ENCODE measurements at places on chromosomes 11 and 22. TPM values are rescaled to one million over a fixed set of nuclear protein-coding genes. Genes with fewer than 3 reads are reported as not detected.

Gene STK33
- 0.11 TPM for total RNA-seq

Gene PGA5
- not detected for total RNA-seq

Gene KCNK4
- not detected for total RNA-seq

Gene NAALADL1
- total RNA-seq = 11.9 TPM

Gene OR5L1
- not detected for total RNA-seq

Gene CYP2D6
- total RNA-seq = 3.6 TPM

Gene SPDYC
- total RNA-seq = not detected

Gene NCF4
- total RNA-seq = 15.7 TPM

Gene NRXN2
- not detected for total RNA-seq

Gene PRR5
- 19.8 TPM for total RNA-seq

Gene CABP4
- total RNA-seq = 0.73 TPM

Gene IFITM1
- 256 TPM for total RNA-seq

GRCh38 chr22:45240810-45241631 lies at the start of gene KIAA0930:
Gene KIAA0930 (minus strand): TSS chr22:45240894. CDS start chr22:45240703, 191 bp downstream.
- DNase-seq = peak; percentile 64

DNA sequence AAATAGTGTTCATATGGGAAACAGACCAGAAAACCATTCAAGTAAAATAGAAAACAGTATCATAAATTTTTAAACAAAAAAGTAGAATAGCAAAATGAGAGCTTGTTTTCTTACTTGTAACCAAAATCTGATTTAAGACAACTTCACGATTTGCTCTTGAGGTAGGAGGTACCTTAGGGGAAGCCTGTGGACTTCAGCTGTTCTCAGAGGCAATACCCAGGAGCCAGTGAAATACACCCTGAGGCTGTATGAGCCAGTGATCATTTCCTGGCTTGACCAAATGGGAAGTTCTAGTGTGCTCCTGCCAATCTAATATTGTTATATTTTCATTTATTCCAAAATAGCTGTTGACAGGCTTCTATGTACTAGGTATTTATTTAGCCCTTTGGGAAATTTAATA lies 104.8 kb downstream of the ARHGAP42 start:
- no peak for DNase-seq

DNA sequence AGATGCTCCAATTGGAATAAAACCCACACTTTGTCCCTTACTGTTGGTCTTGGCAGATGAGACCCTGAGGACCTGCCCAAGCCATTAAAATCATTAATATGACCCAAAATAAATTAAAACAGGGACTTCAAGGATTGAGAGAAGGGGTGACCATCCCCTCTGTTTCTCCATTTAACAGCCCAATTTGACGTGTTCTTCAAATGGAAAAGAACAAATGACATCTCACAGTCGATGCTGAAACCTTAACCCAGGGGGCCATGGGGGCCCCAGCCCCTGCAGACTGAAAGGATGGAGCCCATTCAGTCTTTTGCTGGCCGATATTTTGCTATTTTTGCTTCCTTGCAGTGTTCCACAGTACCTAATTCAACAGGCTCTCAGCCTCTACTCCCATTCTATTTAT lies 20.5 kb downstream of the ZNF74 start:
- DNase-seq = no peak

DNA sequence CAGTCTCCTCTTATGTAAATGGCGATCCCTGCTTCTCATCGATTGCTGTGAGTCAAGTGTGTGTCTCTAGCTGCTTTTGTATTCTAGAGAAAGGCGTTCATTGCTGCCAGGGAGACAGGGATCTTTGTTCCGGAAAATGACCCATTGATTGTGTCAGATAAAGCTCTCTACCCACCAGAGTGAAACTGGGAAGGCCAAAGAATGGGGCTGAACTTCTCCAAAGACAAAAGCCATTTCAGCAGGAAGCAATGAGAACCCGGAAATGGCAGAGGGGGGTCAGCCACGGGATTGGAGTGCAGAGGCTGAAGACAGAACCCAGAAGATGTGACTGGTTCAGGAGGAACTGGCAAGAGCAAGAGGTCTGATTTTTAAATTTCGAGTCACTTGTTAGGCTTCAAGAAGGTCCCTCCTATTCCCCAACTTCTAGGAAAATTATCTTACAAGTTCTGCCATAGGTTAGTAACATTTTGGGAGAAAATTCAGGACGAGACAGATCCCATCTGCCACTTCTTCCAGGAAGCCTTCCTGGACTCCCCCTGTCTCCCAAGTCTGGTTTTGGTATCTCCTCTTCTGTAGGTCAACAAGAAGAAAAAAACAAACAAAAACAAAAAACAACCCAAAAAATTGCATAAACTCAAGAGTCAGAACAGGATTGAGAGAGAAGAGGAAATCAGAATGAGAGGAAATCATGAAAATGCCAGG lies 110.6 kb downstream of the NECTIN1 start:
- DNase-seq = no peak

DNA sequence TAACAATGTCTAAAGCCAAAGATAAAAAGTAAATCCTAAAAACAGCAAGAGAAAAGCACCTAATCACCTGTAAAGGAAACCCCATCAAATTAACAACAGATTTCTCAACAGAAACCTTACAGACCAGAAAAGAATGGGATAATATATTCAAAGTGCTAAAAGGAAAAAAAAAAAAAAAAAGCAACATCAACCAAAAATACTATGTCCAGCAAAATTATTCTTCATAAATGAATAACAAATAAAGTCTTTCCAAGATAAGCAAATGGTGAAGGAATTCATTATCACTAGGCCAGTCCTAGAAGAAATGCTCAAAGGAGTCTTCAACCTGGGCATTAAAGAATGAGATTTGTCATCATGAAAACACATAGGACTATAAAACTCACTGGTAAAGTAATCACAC lies 192.0 kb upstream of the UBASH3B start:
- no peak for DNase-seq

- DNase-seq = no peak
These were observed 947.3 kb upstream of the TENM4 start for GRCh38 chr11:80388130-80388529.

- no peak for DNase-seq
These were observed 31.9 kb upstream of the IGLL5 start for GRCh38 chr22:22855617-22856308.

GRCh38 chr11:110613197-110613918 lies 98.9 kb downstream of the ARHGAP20 start:
- DNase-seq = no peak

DNA sequence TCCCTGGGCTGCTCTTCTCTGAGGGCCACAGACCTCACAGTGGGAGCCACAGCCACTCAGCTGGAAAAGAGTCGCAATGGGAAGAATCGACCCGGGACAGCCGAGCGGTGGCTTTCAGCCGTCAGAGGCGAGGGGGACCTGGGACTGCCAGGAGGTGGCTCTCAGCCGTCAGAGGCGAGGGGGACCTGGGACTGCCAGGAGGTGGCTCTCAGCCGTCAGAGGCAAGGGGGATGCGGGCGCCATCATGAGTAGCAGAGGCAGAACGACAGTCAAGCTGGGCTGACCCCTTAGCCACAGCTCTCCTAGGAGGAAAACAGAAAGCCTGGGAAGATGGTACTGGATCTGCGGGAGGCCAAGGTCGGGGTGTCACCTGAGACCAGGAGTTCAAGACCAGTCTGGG lies 14.9 kb upstream of the MUC2 start:
- DNase-seq = no peak

DNA sequence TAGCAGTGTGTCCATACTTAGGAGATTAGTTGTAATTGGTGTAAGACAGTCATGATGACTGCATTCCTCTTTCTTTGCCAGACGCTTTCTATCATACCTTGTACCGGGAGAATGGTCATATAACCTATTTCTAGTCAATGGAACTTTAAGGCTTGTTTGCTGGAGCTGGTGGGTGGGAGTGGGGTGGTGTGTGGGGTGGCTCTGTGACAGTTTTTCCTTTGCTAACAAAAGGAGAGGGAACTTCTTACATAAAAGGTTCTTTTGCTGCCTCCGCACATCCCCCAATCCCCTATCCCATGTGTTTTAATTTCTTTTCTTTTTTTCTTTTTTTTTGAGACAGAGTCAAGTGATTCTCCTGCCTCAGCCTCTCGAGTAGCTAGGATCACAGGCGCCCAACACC lies 9.8 kb upstream of the NUCB2 start:
- DNase-seq = no peak

- DNase-seq = no peak
These were observed 125.3 kb downstream of the FEZ1 start for GRCh38 chr11:125370561-125371389.

GRCh38 chr22:39289975-39290720 lies 29.3 kb downstream of the RPL3 start:
- no peak for DNase-seq

DNA sequence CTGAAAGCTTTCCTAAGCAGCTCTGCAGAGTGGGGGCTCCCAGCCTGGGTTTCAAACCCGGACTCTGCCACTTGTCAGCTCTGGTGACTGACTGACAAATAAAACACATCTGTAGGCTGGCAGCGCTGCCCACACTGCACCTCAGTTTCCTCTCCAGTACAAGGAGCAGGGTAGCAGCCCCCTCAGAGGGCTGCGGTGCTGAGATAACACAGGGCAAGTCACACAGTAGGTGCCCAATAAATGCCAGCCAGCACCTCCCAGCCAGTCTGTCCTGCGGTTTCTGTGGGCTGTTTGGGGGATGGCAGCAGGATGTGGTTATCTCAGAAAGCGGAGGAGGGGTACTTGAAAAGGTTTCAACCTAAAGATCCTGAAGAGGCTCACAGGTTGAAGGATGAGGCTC lies 1.5 kb downstream of the SYT12 start:
- peak; percentile 43 for DNase-seq

GRCh38 chr11:92964471-92964870 lies 5.0 kb upstream of the MTNR1B start:
- DNase-seq = no peak

DNA sequence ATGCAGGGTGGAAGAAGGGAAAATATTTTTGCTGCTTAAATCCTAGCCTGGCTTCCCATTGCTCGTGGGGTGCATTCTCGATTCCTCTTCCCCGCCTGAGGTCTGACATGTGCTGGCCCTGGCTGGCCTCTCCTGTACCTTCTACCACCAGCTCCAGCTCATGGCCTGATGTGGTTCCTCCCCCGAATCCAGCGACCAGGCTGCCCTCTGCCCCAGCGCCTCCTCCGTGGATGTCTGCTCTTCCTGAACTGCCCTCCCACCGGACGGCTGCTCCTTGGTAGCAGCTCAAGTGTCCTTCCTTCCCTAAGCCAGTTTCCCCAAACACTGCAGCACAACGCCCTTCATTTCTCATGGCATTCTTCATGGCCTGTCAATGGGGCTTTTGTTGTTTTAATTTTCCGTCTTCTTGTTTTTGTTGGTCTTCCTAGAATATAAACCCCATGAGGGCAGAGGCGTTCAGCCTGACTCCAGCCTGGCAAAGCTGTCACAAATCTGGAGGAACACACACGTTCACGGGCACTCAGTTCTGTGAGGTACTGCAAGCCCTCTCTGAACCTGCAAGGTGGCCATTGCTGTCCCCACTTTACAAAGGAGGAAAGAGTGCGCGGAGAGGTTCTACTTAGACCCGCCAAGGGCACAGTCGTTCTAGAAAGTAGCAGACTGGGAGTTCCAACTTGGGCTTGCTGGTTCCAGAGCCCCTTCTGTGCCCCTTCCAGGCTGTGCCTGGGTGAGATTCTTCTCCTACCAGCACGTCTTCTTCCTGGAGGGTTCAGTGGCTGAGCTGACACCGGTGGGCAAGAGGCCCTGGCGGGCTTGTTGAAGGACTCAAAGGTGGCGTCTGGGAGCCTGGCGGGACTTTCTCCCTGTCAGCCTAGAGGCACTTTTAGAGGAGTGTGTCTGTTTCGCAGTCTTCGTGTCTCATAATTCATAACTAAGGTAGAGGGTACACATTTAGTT lies 953 bp upstream of the LRP5 start:
- DNase-seq = no peak
